Right lobe of liver (tissue), 6 donors: ENCODE measurements at places on chromosomes 6 and 20. TPM values are rescaled to one million over a fixed set of nuclear protein-coding genes. Genes with fewer than 3 reads are reported as not detected.

SLC29A1 gene
- total RNA-seq = 29.7 TPM

RBM24 gene
- total RNA-seq = 0.60 TPM

TSPO2 gene
- 0.22 TPM for total RNA-seq

NFKBIL1 gene
- total RNA-seq = 10.2 TPM

DDO gene
- total RNA-seq = 4.7 TPM

LST1 gene
- total RNA-seq = 8.6 TPM

PPIL6 gene
- 0.42 TPM for total RNA-seq

- no peak overlapping the region for H3K4me3 ChIP-seq
- H3K36me3 ChIP-seq = no peaks in the 10 kb centered on the region
- H3K4me1 ChIP-seq = no peaks in the 10 kb centered on the region
- H3K27me3 ChIP-seq = no peaks in the 10 kb centered on the region
- DNase-seq = no peak
These were observed 312.0 kb downstream of the ZFAND3 start for GRCh38 chr6:38131527-38131965.

- H3K27me3 ChIP-seq = no peaks in the 10 kb centered on the region
- no peak overlapping the region for H3K4me3 ChIP-seq
- H3K27ac ChIP-seq = no peak overlapping the region
- H3K36me3 ChIP-seq = no peaks in the 10 kb centered on the region
- no peak for DNase-seq
These were observed 28.3 kb downstream of the SLC2A4RG start for GRCh38 chr20:63767886-63768285.

DNA sequence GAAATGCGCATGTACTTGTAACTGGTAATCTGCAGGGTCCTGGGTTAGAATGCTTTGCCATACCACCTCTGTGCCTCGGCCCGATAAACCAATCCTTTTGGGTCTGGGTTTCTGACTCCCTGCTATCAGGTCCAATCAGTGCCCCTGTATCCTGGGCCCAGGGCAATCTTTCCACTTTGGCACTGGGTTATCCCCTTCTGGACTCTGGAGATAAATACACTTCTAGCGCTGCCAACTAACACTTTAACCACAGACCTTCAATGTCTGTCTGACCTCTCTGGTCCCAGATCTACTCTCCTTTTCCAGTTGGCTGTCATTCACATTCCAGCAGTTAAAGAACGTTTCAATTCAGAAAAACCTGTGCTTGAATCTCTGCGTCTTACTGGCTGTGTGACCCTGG lies 55.3 kb downstream of the DNAAF9 start:
- no peak overlapping the region for H3K27ac ChIP-seq
- no peaks in the 10 kb centered on the region for H3K27me3 ChIP-seq
- H3K4me3 ChIP-seq = no peak overlapping the region
- H3K36me3 ChIP-seq = peaks cover 5% of the 10 kb centered on the region
- peaks cover 46% of the 10 kb centered on the region for H3K4me1 ChIP-seq

DNA sequence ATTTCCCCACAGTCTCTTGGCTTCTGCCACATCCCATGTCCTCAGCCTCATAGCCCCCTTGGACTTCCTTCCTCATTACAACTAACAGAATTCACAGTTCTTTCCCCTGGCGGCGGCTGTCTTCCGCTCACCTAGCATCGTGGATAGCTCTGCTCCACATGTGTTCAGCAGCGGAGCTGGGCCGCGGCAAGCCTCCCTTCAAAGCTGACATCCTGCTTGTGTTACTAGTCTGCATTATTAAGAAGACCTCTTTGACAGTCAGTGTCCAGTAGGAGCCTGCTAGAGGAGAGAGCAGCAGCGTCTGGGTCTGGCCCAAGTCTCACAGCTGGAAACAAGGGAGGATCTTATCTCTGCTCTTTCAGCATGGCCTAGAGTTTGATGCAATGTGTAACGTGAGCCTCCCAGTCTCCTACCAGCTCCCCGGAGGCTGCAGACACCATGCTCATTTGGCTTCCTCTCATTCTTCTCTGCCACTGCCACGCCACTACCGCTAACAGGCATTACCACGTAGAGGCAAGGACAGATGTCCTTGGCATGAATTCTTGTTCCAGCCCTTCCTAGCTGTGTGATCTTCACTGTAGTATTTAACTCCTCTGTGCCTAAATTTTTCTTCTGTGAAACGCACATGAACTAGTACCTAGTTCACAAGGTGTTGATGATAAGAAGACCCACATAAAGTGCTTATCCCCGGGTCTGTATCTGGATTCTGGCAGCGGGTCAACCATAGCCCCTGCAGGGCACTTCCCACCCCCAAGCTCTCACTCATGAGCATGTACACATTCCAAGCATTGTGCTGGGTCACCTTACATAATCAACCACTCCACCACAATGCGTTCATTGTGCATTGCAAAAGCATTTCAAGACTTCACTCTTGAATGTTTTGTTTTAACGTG lies 107.1 kb upstream of the BACH2 start:
- DNase-seq = no peak
- H3K36me3 ChIP-seq = no peaks in the 10 kb centered on the region
- H3K27ac ChIP-seq = no peak overlapping the region
- no peaks in the 10 kb centered on the region for H3K4me1 ChIP-seq
- no peaks in the 10 kb centered on the region for H3K27me3 ChIP-seq

GRCh38 chr6:33147807-33148666 lies 44.2 kb downstream of the COL11A2 start:
- no peaks in the 10 kb centered on the region for H3K4me1 ChIP-seq
- no peak overlapping the region for H3K27ac ChIP-seq
- H3K36me3 ChIP-seq = no peaks in the 10 kb centered on the region
- no peak overlapping the region for H3K4me3 ChIP-seq
- DNase-seq = no peak

- H3K4me3 ChIP-seq = no peak overlapping the region
- H3K27ac ChIP-seq = no peak overlapping the region
- DNase-seq = peak; percentile 12
- peaks cover 84% of the 10 kb centered on the region for H3K36me3 ChIP-seq
- peaks cover 21% of the 10 kb centered on the region for H3K4me1 ChIP-seq
These were observed 28.8 kb upstream of the TCFL5 start for GRCh38 chr20:62890444-62890843.

GRCh38 chr20:37867289-37868195 lies 35.4 kb upstream of the VSTM2L start:
- no peak overlapping the region for H3K4me3 ChIP-seq
- H3K4me1 ChIP-seq = no peaks in the 10 kb centered on the region
- H3K36me3 ChIP-seq = no peaks in the 10 kb centered on the region
- no peaks in the 10 kb centered on the region for H3K27me3 ChIP-seq
- DNase-seq = peak; percentile 64

DNA sequence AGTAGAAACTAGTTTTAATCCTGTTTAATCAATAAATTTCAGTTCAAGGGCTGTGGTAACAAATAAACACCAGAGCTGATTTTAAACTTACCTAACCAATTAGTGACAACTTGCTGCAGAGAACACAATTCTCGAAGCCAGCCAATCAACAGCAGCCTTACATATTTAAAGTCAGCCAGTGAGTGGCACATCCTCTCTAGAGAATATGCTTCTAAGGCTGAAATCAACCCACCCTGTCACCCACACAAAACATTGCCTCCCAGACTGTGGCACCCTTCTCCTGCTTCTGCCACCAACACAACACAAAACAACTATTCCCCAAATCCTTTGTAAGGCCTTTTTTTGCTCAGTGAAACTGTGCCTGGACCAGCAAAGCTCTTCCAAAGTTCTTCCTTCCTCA lies 306.0 kb downstream of the EYA4 start:
- H3K36me3 ChIP-seq = no peaks in the 10 kb centered on the region
- H3K4me1 ChIP-seq = no peaks in the 10 kb centered on the region
- no peaks in the 10 kb centered on the region for H3K27me3 ChIP-seq
- H3K27ac ChIP-seq = no peak overlapping the region
- DNase-seq = no peak

- no peaks in the 10 kb centered on the region for H3K36me3 ChIP-seq
- H3K4me3 ChIP-seq = no peak overlapping the region
- H3K4me1 ChIP-seq = no peaks in the 10 kb centered on the region
- no peak overlapping the region for H3K27ac ChIP-seq
- no peaks in the 10 kb centered on the region for H3K27me3 ChIP-seq
These were observed 4.6 kb downstream of the XKR7 start for GRCh38 chr20:31972471-31973021.

DNA sequence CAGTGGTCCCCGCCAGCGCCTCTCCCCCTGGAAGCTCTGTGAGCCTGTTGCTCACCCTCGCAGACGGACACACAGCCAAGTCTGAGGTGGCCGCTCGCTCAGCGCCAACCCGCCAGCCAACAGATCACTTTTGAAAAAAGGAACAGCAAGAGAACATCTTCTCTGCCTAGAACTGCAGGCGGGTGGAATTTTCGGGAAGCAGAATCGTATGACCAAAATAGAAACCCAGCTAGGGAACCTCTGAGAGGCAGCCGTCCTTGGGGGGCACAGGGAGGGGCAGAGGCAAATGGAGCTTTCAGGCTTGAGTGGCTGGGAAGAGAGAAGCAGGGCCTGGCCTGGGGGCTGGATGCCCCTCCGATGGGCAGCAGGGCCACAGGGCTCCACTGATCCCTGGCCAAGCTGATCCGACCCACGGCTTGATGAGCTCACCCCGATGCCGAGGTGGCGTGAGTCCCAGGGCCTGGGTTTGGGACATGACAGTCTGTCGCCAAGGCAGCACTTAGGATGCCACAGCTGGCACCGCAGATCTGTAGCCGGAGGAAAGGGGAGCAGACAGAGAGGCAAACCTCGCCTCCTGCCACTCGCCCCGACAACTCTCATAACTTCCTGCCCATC lies 9.8 kb downstream of the NFATC2 start:
- no peak overlapping the region for H3K27ac ChIP-seq
- no peak overlapping the region for H3K4me3 ChIP-seq
- H3K36me3 ChIP-seq = no peaks in the 10 kb centered on the region
- peak; percentile 43 for DNase-seq

DNA sequence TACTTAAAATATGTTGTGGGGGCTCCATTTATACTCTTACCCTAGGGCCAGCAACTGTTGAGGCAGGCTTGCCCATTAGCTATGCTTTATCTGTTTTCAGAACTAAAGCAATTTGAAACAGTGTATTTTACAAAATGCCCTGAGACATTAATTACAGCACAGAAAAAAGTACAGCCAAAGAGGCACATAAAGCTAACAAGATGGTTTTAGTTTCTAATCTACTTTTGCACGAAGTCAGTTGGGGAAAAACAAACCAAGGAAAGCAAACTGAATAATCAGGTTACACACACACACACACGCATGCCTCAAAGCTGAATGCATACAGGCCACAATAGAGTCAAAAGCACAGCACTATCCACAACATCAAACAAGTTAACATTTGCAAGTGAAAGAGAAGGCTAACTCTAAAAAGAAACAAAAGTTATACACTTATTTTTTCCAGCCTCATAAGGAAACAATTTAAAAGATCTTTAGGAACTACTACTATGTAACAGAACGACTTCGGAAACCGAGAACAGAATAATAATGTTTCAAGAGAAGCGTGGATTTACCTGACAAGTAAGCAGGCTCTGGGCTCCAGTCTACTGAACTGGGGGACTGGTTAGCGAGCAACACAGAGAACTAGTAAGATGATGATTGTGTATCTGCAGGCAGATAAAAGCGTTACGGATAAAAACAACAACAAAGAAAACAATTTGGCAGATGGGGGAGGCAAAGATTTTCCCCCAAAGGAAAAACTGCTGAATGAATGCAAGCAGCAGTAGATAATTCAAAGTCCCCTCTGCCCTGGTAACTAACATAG lies 1.7 kb downstream of the SYCP2 start:
- H3K27me3 ChIP-seq = peaks cover 9% of the 10 kb centered on the region
- no peak for DNase-seq
- no peak overlapping the region for H3K27ac ChIP-seq
- no peak overlapping the region for H3K4me3 ChIP-seq

GRCh38 chr6:39686976-39687375 lies 38.2 kb downstream of the KIF6 start:
- H3K4me1 ChIP-seq = no peaks in the 10 kb centered on the region
- H3K27ac ChIP-seq = no peak overlapping the region
- no peak for DNase-seq
- no peaks in the 10 kb centered on the region for H3K27me3 ChIP-seq
- H3K4me3 ChIP-seq = no peak overlapping the region

GRCh38 chr20:53092772-53093300 lies 120.7 kb downstream of the TSHZ2 start:
- no peak overlapping the region for H3K27ac ChIP-seq
- no peak for DNase-seq
- H3K36me3 ChIP-seq = no peaks in the 10 kb centered on the region
- H3K4me1 ChIP-seq = no peaks in the 10 kb centered on the region
- H3K4me3 ChIP-seq = no peak overlapping the region

- H3K4me3 ChIP-seq = no peak overlapping the region
- H3K27me3 ChIP-seq = no peaks in the 10 kb centered on the region
These were observed 55.9 kb upstream of the C20orf144 start for GRCh38 chr20:33606118-33606771.

- no peak overlapping the region for H3K4me3 ChIP-seq
- no peaks in the 10 kb centered on the region for H3K4me1 ChIP-seq
- H3K27ac ChIP-seq = no peak overlapping the region
- peaks cover 80% of the 10 kb centered on the region for H3K36me3 ChIP-seq
- no peak for DNase-seq
These were observed 8.5 kb downstream of the CD164 start for GRCh38 chr6:109373762-109374161.

DNA sequence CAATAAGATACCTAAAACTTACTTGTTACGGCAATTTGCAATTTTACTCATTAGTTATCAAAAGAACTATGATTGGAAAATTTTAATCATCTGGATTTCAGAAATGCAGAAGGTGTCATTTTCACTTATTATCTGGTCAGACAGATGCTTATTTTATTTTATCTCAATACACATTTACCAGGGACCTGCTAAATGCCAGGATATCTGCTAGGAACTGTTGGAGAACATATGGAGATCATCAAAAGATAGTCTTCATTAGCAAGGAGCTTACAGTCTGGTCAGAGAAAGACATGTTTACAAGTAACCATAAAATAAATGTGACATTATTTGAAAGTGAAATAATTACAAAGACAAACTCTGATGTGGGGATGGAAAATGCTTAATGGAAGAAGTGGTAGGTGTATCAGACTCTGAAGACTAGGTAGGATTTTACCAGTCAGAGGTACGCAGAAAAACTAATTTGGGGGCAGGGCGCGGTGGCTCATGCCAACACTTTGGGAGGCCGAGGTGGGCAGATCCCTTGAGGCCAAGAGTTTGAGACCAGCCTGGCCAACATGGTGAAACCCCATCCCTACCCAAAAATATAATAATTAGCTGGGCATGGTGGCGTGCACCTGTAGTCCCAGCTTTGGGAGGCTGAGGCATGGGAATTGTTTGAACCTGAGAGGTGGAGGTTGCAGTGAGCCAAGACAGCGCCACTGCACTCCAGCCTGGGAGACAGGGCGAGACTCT lies 137.8 kb downstream of the MYB start:
- no peaks in the 10 kb centered on the region for H3K4me1 ChIP-seq
- no peaks in the 10 kb centered on the region for H3K36me3 ChIP-seq
- no peaks in the 10 kb centered on the region for H3K27me3 ChIP-seq
- H3K27ac ChIP-seq = no peak overlapping the region

DNA sequence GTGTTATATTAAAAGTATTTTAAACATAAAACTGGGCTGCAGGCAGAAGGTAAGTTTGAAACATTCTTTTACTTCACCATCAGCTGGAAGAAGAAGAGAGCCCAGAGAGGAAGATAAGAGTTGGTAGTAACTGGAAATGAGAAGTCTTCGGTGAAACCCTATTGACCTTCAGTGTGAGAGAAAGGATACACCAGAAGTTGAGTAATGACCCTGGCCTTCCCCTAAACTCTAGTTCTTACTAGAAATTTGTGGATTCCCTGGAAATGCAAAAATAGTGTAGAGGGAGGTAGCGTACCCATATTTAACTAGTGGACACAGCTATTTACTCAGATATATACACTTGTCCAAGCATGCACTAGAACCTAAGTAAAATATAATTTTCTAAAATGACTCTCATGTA lies 8.0 kb upstream of the EPM2A start:
- no peak for DNase-seq
- no peak overlapping the region for H3K27ac ChIP-seq
- H3K4me3 ChIP-seq = no peak overlapping the region
- no peaks in the 10 kb centered on the region for H3K27me3 ChIP-seq
